ENCODE measurements at places on chromosomes 4 and X. TPM values are rescaled to one million over a fixed set of nuclear protein-coding genes. Genes with fewer than 3 reads are reported as not detected.

Gene CT45A3
- total RNA-seq, result not detected

Gene GAGE13
- total RNA-seq, result not detected

Gene RS1
- total RNA-seq, result not detected

Gene KCND1
- total RNA-seq, result 0.54 TPM

Gene NLRP2B
- not detected for total RNA-seq

Gene RASSF6
- 1.2 TPM for total RNA-seq

Gene RIBC1
- total RNA-seq, result 0.35 TPM

Gene FRG2
- not detected for total RNA-seq

Gene NSUN7
- 1.3 TPM for total RNA-seq

Gene CLCN4
- total RNA-seq, result 0.35 TPM

Measured in foreskin keratinocyte (primary cell).